HS-27A (cell line): ENCODE measurements at places on chromosomes 2 and 18.

DNA sequence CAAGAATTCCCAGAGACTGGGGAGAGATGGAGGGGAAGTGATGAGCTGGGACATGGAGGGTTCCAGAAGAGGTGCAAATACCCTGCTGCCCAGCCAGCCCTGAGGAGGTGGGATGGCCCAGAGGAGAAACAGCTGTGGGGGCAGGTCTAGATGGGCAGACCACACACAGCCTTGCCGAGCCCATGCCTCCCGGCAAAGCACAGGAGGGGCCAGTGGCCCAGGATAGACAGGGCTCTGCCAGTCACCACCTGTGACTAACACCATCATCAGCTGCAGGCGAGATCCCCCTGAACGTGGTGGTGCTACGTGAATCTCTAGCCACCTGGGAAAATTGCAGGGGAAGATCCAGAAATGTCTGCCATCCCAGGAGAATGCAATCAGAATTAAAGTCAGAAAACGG, 39.4 kb downstream of the SCTR start:
- DNase-seq = no peak

GRCh38 chr2:10417551-10418335, 30.4 kb downstream of the ODC1 start:
- DNase-seq = no peak

DNA sequence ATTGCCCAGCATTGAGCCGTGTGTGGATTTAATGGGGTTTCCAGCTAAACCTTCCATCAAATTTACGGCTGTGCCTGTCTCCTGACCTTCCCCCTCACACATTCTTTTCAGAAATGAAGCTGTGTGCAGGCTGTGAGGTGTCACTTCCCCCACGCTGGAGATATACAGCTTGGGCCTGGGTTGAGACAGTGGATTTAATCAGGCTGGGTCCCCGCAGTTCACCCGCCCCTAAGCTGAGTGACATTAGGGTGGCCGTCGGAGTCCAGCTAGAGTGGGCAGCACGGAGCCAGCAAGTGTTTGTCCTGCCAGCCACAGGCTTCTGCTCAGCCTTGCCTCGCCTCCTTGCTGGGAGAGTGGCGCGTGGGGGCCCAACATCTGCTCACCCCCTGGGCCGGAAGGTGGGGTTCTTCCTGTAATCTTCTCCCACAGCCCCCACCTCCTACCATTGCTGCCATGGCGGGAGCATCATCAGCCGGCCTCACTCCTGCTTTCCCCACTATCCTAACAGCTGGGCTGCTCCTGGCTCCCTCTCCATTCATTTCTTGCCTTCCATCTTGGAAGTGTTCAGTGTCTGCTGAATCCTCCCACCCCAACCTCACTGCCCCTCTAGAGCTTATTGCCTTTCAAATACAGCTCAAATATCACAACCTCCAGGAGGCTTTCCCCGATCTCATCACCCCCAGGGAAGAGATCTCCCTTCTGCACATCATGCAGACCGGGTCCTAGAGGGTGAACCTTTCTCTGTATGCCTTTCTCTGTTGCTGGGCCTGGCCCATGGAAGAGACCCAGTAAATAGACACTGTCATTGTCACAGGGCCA, 149.0 kb downstream of the GLI2 start:
- no peak for DNase-seq

- no peak for DNase-seq
These were observed 183.3 kb downstream of the ASXL3 start for GRCh38 chr18:33761363-33761762.

DNA sequence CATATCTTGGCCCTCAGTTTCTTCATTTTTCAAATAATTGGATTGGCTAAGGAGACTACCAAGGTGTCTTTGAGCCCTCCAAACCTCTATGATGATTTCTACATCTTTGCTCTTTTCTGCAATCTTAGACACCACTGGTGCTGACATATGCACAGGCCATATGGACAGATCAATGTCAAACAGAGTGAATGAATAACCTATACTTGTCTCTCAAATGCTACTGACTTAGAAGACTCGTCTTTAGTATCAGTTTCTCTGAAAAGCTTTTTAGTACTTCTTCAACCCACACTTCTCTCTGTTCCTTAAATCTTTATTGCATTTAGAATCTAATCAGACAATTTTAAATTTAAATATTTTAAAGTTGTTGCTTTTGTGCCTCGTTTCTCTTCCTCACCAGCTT, 258.2 kb downstream of the LTBP1 start:
- no peak for DNase-seq

DNA sequence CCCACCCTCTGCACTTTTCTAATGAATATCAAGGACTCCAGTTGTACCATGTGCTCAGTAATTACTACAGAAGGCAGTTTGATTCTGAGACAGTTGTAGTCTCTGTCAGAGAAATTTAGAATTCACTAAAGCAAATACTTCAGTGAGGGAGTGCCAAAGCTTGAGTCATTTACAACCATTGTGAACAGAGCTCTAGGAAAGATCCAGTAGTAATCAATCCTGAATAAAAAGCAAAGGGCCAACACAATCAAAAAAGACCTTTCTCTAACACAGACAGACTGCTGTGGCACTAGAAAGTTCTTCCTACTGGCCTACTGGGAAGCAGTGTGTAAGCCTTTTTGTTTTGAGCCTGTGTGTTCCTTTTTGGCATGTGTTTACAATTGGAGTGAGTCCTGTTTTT, 135.6 kb upstream of the UNC80 start:
- no peak for DNase-seq

- DNase-seq = no peak
These were observed 1.7 kb downstream of the EGR4 start for GRCh38 chr2:73291461-73292315.

DNA sequence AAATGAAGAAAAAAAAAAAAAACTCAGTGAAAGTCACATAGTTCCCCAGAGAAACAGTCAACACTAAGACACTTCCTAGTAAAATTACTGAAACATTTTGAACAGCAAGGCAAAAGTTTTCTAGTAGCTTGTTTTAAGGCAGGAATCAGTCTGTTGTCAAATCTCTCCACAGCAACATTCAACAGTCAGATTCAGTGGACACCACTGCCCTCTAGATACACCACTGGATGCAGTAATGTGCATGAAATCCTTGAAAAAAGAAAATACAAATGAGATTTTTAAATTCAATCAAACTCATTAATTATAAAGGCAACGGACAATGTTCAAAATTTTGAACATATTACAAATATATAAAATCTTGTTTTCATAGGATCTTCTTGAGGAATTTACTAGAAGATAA, 46.4 kb downstream of the GRB14 start:
- DNase-seq = no peak

DNA sequence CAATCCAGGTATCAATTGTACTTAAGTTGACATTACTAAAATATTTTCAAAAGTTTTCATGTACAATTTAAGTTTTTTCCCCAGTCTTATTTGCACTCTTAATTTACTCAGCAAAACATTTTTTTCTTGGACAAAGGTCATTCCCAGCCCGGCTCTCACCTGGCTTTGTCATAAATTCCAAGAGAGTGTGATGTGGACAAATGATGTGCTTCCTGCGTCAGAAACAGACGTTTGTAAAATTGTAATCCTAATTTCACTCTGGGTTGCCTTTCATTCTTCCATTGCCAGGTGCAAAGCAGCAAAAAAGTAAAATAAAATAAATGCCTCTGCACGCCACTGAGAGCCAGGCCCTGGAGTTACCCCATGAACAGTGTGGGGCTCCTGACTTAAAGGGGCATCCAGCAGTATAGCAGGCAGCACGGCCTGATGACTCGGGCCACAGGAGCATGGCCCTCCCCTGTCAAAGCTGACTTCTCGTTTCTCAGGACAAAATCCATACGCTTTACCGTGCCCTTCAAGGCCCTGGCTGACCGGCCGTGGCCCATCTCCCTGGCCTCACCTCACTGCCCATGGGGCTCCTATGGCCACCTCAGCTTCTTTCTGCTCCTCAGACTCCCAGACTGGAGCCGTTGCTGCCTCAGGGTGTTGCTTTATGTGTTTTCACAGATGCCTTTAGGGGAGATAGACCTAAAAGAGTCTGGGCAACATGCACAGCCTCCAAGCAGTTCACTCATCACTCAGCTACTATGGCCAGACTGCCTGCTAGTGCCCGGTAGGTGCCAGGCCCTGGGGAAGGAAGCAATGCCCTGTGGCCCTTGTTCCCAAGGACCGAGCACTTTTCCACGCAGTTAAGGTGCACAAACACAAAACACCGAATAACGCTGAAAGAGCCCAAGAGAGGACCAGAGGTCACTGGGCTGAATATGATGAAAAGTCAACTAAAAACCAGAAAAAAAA, 7.6 kb upstream of the TMEM185B start:
- DNase-seq = no peak

DNA sequence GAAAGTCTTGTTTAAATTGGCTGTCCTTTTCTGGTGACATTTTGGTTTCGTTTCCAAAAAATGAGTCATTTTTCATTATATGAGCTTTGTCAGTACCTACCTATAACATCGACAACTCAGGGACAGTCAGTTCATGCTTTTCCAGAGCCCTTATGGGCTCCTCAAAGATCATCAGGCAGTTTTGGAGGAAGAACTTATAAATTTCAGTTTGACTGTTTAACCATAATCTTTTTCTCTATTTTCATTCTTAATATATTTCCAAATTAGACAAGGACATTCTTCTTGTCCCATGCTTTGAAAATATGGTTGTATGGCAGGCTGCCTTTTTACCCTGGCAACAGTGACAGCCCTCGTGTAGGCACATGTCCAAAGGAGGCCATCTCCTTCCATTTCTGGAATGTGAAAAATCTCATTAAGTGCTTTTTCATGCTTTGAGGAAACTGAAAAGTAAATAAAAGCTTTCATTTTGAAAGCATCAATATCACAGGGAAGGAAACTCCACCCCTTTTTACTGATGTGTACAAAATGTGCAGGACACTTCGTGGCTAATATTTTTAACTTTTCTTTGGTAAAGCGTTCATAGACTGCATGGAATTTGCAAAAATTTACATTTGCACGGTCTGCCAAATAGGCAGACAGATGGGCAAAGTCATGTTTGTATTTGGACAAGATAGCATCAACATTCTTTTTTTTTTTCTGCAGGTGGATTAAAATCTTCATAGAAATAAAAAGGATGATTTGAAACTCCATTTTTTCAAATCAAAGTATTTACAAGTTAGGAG, 7.2 kb upstream of the PROC start:
- DNase-seq = peak; percentile 81

DNA sequence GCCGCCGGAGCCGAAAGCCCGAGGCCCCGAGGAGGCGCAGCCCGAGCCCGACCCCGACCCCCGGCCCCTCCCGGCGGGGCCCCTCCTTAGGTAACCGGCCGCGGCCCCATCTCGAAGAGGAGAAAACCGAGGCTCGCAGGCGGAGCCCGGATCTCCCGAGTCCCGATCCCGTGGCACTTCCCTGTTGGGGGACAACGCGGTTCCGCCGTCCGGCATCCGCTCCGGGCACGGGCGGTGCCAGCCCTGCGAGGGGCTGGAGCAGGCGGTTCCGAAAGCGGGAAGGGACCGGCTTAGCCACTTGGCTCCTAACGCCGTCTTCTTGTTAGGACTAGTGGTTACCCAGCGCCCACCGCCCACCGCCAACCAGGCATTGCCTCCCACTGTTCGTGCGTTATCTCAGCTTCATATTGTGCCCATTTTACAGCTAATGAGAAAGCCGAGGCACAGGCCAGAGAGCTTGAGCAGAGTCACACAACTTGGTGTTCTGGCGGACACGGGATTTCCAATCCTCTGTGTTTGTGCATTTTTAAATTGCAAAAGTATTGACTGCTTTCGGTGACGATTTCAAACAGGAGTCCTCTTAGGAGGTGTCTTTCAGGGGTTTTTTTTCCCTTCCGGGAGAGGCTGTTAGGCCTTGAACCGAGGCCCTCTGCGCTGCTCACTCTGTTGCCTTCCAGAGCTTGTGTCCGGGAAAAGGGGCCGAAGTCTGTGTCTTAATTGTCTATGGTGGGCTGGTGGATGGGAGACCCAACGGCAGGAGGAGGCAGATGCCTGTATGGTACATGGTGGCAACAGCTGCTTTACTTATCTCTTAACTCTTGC, 562 bp downstream of the CENPA start:
- DNase-seq = no peak

- peak; percentile 78 for DNase-seq
These were observed 128.3 kb upstream of the SPATS2L start for GRCh38 chr2:200177971-200178911.

DNA sequence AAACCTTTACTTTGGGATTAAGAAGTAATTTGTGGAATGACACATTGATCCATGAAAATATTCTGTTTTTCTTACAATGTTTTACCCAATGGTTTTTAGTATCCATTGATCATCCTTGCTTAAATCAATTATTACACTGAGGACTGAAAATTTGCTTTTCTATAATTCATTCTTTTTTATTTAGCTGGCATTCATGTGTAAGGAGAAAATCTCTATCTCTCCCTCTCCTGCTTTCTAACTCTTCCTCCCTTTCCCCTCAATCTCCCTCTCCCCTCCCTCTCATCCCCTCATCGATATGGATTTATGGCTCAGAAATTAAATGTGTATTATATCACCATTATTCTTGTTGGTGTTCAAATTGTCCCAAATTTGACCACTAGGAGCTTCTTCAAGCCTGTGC, 29.7 kb downstream of the GALNT5 start:
- DNase-seq = no peak

GRCh38 chr2:235162082-235162836, 210.4 kb downstream of the SH3BP4 start:
- no peak for DNase-seq

DNA sequence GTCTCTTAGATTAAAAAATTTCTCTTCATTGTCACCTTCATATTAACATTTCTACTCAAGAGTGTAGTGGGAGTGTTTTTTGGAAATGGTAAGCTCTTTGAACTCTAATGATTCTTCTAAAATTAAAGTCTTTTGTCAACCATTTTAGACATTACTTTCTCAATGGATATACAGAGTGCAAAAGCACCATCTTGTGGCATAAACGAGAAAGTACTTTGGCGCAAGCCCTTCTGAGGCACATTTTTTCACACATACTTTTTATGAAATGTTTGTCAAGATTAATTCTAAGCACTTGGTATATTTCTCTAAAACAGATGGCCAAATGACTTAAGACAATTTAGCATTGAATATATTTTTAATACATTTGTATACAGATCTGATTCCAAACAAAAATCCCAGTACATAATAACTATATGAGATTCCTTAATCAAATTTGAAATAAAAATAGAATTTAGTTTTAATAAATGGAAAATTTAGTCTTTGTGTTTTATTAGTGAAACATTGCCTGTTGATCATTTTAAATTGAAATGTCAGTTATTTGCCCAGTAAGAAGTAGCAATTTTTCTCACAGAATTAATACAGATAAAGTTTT, 63.3 kb upstream of the GALNT5 start:
- no peak for DNase-seq

DNA sequence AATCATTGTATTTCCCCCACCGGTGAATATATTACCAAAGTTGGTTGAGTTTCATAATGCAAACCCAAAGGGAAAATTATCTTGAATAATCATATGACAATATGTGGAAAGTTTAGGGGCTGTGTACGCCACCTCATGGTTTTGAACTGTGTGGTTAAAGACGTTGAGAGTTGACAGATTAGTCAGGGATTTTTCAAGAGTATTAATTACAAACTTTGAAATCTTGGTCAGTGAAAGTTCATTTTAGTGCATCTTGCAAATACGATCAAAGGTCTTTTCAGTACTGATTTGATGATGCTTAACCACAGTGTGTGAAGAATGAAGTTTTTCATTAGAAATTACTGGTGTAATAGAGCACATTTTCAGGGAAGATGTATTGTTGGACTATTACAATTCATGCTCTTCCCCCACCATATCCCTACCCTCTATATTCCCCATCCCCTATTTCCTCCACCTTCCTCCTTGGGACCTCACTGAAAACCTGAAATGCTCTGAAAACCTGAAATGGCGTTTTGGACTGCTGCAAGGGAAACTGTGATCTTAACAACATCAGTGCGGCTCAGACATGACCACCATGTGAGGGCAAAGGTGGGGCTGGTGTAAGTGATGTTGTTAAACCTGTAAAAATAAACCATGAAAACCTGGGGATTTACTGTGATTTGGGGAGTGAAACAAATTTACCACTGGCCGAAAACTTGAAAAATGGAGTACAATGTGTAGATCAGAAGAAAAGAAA, 4.5 kb upstream of the BCL2L11 start:
- DNase-seq = no peak
